ENCODE measurements at places on chromosomes 7 and 10.

- DNase-seq, result no peak
These were observed 18.3 kb upstream of the CPXM2 start for GRCh38 chr10:123909866-123910265.

- DNase-seq, result no peak
These were observed 38.7 kb upstream of the BNIP3 start for GRCh38 chr10:132020456-132020855.

GRCh38 chr7:23418046-23418445 lies 52.2 kb downstream of the IGF2BP3 start:
- DNase-seq, result no peak

DNA sequence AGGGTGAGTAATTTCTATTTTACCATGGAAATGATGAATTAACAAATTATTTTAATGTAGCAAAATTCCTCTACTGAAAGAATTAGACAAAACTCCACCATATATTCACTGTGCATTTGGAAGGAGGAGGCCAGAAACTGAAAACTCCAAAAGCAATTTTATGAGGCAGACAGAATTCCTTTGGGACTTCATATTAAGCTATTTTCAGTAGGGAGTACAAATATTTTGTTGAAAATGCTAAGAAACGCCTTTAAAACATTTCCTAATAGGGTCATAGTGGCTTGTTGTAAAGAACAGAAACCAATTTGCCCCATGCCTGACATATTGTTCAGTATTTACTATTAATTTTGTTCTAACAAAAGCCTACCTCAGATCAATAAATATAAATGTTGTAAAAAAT lies 117.8 kb downstream of the TES start:
- DNase-seq, result no peak

DNA sequence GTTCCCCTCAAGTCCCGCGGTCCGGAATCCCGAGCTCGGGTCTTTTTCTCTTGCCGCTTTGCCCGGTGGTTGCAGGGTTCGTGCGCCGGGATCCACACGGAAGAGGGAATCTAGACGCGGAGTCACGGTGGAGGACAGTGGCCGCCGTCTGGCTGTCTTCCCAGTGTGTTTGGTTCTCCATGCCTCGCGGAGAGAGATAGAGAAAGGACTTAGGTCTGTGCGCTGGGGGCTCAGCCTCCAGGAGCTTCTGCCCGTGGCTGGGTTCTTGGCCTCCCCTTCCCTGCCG lies 1.6 kb downstream of the FFAR4 start:
- DNase-seq, result peak; percentile 22

DNA sequence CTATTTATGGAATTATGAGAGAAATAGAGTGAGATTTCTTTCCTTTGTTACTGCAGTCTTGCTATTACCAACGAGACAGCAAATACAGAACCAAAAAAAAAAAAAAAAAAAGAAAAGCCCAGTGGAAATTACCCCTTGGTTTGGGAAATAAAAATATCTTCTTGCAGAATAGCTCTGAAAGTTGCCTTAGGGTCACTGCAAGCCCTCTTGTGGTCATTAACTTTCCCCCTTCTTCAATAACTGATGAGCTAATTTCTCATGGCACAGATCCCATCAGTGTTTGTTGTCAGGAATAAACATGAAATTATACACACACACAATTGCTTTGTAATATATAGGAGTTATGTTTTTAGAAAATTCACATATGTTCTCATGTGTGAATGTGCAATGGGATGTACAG lies 111.0 kb upstream of the FEZF1 start:
- DNase-seq, result no peak

- no peak for DNase-seq
These were observed 65.4 kb upstream of the STK17A start for GRCh38 chr7:43517464-43517863.

DNA sequence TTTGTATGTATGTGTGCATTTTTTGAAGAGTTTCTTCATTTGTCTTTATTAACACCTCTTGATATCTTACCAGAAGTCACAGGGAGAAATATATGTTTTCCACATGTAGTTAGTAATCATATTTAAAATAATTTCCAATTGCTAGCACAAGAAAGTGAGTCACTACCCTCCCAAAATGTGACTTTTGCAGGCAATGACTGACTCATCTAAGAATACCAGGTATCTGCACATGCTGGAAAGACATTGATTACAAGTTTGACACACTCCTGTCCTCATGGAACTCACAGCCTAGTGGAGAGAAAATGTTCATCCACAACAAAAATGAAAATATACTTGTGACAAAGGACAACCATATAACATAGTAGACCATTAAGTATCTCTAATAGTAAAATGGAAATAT lies 82.9 kb downstream of the SEMA3D start:
- no peak for DNase-seq

DNA sequence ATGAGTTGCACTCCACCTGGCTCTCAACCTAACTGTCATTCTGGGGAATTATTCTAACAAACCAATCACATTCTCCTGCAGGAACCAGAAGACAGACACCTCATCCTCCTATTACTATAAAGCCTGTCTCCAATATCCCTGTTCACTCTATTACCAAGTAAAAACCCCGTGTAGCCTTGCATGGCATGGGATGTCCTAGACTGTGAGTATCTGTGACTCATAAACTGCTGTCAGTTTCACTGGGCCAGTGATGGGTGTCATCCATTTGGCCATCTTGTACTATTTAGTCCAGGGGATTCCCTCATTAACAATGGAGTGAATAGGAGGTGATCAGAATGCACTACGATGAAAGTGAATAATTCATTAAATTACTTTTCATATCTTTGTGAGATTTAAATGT lies 608.7 kb downstream of the DNAJB9 start:
- no peak for DNase-seq

DNA sequence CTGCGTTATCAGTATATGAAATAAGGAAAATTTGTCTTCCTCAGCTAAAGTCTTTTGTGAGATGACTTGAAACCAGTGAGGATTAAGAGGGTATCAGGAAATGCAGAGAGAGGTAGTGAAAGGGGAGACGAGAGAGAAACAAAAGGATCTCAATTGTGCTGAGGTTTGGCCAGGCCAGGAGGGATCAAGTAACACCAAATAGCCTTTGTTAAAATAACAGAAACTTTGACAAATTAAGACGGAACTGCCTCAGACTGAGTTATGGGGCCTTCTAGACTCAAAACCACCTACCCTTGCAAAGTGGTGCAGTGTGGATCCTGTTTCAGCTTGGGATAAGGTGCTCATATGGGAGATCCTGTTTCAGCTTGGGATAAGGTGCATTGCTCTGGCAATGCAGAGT lies 263.1 kb downstream of the CREB5 start:
- DNase-seq, result peak; percentile 46

GRCh38 chr10:73900064-73900463 lies 10.9 kb upstream of the PLAU start:
- DNase-seq, result no peak

DNA sequence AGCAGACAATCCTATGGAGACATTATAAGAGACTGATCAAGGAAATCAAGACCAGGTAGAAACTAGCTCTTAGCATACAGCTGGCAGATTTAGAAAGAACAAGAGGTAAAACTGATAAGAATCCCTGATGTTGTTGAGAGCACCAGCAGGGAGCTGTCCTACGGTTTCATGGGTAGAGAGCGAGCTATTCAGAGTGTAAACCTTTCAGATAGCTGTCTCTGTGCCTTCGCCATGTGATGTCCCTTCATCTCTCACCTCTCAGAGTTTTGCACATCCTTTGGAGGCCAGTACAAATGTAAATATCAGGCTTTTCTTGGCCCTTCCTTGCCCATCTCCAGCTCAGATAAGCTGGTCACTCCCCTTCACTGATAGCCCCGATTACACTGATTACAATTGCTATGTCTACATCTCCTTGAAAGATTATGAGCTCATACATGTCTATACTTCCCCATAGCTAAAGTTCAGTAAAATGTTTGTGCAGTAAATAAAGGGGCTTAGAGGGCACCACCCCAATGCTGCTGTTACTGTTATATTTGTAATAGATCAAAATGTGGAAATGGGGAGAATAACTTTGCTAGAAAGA lies 21.9 kb downstream of the THSD7A start:
- peak; percentile 17 for DNase-seq

GRCh38 chr7:114548081-114548980 lies 133.7 kb downstream of the FOXP2 start:
- DNase-seq, result no peak

DNA sequence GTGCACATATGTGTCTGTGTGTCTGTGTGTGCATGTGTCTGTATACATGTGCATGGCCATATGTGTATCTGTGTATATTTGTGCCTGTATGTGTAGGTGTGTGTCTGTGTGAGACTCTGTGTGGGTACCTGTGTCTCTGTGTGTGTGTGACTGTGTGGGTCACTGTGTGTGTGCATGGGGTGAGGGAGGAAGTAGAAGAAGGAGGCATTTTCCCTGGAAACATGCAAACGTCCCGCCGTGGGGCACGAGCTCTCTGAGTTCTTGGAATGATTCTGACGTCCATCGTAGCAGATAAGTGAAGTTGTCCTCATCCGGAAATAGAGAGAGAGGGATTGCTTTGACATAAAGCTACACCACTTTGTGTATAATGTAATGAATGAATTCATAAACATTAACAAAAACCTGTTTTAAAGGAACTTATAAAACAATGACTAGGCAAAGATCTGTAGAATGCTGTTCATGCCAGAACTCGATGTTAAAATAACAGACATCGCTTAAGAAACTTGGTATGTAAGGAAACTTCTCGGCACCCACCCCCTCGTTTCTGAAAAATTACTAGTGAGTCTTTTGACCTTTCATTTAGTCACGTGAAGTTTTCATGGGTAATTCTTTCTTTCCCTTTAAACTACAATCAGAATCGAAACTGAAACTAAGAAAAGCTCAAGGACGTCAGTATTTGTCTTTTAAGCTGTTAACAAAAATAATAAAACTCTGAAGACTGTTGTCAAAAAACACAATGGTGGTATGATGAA lies 43.6 kb upstream of the KLF6 start:
- DNase-seq, result no peak

- peak; percentile 51 for DNase-seq
These were observed 19.3 kb downstream of the CDHR3 start for GRCh38 chr7:105982388-105982787.

DNA sequence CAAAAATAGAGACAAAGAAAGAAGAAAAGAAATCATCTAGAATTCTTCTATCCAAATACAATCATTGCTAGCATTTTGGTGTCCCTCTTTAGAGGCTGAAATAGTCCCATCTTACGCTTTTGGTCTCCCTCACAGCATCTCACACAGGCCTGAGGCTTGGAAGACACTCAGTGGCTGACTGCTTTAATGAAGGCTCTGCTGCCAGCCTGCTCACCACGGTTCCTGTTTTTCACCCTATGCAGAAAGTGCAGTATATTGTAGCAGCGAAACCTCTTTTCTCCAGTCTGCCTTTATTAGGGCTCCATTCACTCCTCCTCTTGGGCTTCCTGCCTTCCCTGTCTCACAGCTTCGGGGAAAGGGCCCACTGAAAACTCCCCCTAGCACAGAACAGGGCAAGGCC lies 102.2 kb downstream of the JCAD start:
- DNase-seq, result no peak

- DNase-seq, result peak; percentile 82
These were observed 180.2 kb upstream of the FZD8 start for GRCh38 chr10:35822316-35822715.

- no peak for DNase-seq
These were observed 769.3 kb downstream of the KCNMA1 start for GRCh38 chr10:76868098-76868977.

DNA sequence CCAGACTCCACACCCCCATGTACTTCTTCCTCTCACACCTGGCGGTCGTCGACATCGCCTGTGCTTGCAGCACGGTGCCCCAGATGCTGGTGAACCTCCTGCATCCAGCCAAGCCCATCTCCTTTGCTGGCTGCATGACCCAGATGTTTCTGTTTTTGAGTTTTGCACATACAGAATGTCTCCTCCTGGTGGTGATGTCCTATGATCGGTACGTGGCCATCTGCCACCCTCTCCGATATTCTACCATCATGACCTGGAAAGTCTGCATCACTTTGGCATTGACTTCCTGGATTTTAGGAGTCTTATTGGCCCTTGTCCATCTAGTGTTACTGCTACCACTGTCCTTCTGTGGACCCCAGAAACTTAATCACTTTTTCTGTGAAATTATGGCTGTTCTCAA lies 4.8 kb downstream of the OR2A25 start:
- no peak for DNase-seq

- DNase-seq, result peak; percentile 81
These were observed 261.1 kb upstream of the CSTF2T start for GRCh38 chr10:51960494-51960895.

DNA sequence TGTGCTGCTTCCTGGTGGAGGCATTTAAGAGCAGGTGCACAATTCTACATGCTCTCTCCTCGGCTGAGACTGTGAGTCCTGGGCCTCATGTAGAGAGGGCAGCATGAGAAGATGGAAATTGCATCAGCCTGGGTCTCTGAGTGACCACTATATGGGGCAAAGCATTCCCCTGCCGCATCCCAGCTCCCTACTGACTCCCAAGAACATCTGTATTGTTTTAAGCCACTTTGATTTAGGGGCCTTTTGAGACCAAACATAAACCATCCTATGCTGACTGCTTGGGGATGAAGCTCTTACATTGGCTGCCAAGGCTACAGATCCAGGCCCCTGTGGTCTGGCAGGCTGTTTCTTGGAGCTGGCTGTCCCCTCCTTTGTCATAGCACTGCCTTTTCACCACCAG lies 101.3 kb upstream of the TBX20 start:
- DNase-seq, result no peak

DNA sequence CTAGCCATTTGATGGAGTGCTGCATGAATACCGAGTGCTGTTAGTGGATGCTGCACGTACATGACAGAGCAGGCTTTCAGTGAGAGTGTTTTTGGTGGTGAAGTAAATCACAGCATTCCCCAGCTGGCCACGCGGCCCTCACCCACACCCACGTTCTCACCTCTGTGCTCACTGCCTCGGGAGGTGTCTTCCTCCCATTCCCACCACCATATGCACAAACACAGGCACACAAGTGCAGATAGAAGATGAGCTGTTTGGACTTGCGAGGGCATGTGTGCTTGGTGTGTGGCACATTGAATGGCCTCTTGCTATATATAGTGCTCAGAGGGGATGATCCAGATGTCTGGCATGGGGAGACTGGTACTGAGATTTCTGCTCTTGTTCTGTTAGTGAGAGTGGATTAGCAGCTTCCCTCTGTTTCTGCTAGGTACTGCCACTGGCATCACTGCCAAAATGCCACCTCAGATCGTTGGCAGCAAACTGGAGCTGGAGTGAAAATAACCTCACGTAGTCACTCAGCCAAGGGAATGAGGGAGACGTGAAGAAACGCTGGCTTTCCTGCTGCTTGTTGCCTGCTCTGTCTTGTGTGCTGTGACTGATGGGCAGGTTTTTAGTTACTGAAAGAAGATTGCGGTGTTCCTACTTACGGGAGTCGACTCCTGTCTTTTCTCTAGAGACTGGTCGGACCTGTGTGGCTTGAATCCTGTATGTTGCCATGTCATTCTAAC lies 19.1 kb downstream of the DNAJB6 start:
- DNase-seq, result no peak

All from GM23338 (cell line).